ENCODE measurements at places on chromosomes 5 and 9. TPM values are rescaled to one million over a fixed set of nuclear protein-coding genes. Genes with fewer than 3 reads are reported as not detected.

The CAMK4 gene
- 22.5 TPM for total RNA-seq

The PLAC8L1 gene
- total RNA-seq, result not detected

The TYRP1 gene
- total RNA-seq, result 3.8 TPM

The CDH9 gene
- total RNA-seq, result not detected

The LCN2 gene
- 0.19 TPM for total RNA-seq

The SLC6A7 gene
- not detected for total RNA-seq

The GRM6 gene
- not detected for total RNA-seq

The FAM221B gene
- total RNA-seq, result not detected

The PCA3 gene
- total RNA-seq, result not detected

The EGFLAM gene
- 1.1 TPM for total RNA-seq
